ENCODE measurements at places on chromosomes 7 and 10.

DNA sequence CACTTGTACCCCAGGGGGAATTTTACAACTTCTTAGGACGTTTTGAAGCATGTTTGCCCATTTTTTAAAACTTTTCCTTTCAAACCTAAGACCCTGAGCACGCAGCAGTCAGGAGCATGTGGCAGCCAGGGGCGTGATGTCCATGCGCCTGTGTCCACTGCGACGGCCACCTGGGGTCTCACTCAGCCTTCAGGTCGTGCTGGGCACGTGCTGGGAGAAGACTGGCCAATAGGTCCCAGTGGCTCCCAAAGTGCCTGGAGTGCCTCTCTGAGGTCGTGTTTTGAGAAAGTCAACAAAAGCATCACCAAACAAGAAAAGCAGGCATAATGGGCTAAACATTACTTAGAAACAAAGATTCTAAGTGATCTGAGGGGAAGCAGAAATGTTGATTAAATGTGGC lies 14.8 kb downstream of the LRRC27 start:
- no peak for DNase-seq

- DNase-seq = no peak
Measured at GRCh38 chr10:124703778-124704427, 40.3 kb downstream of the FAM53B start.

DNA sequence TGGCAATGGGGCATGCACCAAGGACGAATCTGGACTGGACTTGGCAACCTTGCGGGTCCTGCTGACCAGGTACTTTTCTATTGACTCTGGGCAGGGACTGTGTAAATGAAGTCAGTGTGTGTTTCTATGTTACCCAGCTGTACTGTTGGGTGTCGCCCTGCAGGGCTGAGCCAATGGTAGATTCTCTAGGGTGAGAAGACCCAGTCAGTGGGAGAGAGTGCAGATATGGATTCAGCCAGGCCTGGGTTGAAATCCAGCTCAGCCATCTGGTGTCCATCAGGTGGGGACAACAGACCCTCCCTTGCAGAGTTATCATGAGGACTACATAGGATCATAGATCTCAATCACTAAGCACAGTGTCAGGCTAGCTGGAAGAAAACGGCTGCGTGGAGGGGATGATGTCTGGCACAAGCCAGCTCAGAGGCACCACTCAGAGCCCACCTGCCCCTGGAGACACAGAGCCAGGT lies 4.9 kb upstream of the PPIF start:
- no peak for DNase-seq

DNA sequence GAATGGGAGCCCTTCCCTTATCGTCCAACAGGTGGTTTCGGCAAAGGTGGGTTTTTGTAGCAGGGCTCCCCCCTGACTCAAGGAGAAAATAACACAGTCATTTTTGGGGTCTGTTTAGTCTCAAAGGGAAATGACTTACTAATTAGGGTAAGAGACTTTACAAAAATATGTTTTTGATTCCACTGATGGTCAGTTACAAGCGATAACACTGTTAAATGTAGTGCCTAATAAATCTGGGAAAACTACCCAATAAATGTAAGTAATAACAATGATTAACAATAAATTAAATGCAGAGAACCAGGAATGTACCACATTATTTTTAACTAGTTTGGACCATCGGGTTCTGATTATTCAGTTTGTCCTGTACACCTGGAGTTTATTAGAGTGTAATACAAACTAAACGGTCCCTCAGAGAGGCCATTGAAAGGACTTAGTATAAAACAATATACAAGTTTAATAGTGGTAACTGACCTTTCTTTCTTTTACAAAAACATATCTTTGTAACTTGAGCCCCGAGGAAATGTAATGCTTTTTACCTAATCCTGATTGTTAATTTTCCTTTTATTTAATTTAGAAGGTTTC lies 216.2 kb upstream of the HABP2 start:
- DNase-seq = no peak

DNA sequence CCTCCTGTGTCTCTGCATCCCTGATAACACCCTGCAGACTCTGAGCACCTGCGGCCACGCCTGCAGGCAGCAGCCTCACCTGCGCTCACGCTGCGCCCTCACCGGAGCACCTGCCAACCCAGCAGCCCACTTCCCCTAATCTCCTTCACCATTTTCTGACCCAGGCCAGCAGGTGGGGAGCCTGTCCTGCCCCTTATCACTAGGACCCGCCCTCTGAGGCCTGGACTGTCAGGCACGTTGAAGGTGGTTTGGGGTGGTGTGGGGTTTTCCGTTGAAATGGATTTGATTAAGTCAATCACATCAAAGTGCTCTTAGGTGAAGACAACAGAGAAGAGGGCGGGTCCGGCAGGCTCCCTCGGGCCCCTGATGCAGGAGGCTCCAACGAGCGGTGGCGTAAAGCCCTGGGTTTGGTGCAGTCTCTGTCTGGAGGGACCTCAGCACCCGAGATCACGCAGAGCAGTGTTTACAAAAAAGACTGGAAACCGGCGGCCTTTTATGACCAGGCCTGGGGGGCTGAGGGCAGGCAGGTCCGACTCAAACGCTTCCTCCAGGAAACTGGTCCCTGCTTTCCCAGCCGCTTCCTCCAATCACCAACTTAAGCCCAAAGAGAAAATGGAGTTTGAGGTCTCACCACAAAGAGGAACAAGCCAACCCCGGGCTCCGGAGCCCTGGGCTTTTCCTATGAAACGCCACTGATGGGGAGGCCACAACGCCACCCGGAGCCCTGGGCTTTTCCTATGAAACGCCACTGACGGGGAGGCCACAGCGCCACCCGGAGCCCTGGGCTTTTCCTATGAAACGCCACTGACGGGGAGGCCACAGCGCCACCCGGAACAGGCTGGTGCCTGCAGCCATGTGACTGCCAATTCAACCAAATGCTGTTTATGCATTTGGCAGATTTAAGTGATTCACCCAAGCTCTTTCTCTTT lies 45.5 kb downstream of the DPYSL4 start:
- DNase-seq = no peak

DNA sequence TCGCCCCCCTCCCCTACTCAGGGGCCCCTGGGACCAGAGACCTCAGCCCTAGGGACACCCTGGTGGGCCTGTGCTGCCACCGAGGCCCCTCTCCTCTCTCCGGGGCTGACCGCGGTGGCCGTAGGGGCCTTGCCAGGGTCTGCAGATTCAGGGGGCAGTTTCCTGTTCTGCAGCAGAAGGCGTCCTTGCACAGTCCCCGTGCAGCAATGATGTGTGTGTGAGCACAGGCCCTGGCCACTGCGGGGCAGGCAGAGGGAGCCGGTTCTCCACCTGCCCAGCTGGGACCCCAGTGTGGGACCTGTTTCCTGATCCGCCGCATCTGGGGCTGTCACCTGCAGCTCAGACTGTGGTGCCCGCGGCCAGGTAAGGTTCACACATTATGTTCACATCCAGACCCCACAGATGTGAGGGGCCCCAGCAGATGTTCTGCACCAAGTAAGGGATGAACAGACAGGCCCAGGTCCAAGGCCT lies 60.7 kb upstream of the DNAJB6 start:
- no peak for DNase-seq

- DNase-seq = no peak
Measured at GRCh38 chr7:102279537-102280400, 6.9 kb upstream of the SH2B2 start.

- DNase-seq = no peak
Measured at GRCh38 chr10:43785252-43785651, 136.6 kb upstream of the ZNF32 start.

DNA sequence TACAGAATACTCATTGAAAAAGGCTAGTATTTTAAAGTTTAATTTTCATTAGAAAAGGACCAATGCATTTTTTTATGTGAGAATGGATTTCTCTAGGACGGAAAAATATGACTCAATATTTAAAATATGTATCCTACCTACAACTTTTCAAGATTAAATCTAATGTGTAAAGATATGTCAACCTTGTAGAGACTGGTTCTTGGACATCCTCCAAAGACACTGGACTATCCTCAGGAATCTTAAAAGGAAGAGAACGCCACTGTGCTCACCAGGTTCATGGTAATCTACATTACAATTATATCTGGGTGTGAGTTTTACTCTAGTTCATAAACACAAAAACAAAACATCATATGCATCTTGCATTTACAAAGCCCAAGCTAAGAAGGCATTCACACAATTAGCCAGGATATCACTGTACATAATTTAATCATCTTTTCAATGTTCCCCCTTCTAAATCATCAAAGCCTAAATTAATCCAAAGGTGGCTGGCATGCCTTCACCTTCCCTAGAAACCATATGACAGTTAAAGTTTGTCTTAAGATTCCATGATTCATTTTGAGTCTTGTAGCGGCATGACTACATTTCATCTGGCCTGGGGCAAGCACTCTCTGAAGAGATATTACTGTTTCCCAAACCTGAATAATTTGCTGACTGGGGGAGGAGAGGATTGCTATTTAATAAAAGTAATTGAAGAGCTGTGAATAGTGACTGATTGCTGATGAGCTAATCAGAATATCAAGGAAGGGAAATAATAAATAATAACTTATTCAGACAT lies 12.0 kb downstream of the SGCE start:
- no peak for DNase-seq

- DNase-seq = no peak
Measured at GRCh38 chr7:6273380-6273837, 985 bp upstream of the CYTH3 start.

- no peak for DNase-seq
Measured at GRCh38 chr10:121242741-121243608, 355.3 kb downstream of the FGFR2 start.

- no peak for DNase-seq
Measured at GRCh38 chr7:155252892-155253501, 44.7 kb upstream of the INSIG1 start.

DNA sequence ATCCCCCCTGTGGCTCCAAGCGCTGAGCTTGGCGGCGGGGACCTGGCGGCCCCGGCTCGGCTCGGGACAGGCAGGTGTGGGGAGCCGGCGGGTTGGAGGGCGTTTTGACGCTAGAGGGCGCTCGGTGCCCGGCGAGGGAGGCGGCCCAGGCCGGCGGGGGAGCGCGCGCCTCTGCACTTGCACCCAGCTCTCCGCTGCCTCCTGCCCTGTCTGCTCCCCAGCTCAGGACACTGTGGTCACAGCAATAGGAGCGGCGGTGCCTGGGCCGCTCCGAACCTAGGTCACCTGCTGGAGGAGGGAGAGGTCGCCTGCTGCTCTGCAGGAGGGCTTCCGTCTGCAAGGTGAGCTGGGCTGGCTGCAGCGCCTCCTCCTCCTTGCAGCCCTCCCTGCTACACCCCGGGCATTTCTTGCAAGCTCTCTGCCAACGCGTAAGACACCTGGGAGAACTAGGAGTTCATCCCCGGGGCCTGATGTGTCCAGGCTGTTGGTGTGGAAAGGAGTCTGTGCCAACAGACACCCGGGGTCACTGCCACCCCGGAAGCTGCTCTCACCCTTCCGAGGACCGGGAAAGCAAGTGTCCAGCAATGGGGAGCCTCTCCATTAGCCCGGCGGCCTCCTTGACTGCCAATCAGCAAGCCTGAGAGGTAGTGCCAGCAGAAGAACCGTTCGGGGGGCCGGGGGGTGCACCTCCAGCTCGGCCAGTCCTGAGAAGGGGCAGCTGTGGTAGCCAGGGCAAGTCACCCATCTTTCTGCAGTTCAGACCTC lies 620.4 kb downstream of the GALNT17 start:
- no peak for DNase-seq

DNA sequence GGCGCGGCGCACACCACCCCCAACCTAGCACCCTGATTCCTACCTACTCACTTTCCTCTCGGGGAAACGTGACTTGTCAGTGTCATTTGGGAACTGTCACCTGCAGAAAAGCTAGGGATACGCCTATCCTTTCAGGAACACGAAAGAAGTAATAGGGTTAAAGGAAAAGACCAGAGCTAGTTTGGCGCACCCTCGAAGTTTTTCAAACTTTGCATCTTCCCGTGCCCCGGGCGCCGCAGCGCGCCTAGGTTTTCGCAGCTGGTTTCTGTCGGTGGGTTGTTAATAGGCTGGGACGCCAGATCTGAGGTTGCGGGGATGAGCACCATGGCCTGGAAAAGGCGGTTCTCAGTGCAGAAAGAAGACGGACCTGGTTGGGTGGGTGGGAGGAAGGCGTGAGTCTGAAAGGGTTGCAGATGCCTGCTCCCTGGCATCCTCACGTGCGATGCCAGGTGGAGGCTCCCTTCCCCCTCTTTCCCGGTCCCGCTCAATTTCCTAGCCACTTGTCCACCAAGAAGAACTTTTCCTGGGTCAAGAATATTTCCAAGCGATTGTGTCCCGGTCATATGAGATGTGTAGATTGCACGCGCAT lies 568 bp upstream of the MEOX2 start:
- DNase-seq = no peak

DNA sequence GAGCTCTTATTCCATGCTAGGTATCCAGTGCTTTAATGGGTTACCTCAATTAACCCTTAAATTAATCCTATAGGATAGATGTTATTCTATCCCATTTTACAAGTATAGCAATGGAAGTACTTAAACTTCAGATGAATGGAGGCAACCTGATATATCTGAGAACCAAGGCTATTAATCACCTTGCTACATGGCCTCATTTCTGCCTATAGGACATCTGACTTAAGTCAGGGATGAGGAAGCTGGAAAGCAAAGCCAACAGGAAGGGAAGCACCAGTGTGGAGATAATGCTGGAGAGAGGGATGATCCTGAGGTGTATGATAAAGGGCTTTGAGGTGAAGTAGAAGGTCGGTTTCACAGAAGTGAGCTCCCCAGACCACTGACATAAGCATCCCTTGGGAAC lies 132.3 kb downstream of the CHN2 start:
- no peak for DNase-seq

GRCh38 chr7:110693344-110693743 lies 397.6 kb upstream of the LRRN3 start:
- DNase-seq = no peak

DNA sequence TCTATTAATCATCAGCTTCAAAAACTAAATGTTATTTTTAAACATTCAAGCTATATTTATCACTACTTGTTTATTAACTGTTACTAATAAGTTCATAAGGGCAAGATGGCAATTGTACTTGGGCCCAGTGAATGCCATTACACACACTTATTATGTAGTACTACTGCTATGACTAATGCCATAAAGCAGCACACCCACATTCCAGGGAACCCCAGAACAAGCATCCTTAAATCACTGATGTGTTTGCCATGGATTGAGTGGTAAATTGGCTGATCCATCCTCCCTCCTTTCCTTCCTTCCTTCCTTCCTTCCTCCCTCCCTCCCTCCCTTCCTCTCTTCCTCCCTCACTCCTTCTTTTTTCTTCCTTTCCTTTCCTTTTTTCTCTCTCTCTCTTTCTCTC lies 37.4 kb upstream of the RSU1 start:
- no peak for DNase-seq

DNA sequence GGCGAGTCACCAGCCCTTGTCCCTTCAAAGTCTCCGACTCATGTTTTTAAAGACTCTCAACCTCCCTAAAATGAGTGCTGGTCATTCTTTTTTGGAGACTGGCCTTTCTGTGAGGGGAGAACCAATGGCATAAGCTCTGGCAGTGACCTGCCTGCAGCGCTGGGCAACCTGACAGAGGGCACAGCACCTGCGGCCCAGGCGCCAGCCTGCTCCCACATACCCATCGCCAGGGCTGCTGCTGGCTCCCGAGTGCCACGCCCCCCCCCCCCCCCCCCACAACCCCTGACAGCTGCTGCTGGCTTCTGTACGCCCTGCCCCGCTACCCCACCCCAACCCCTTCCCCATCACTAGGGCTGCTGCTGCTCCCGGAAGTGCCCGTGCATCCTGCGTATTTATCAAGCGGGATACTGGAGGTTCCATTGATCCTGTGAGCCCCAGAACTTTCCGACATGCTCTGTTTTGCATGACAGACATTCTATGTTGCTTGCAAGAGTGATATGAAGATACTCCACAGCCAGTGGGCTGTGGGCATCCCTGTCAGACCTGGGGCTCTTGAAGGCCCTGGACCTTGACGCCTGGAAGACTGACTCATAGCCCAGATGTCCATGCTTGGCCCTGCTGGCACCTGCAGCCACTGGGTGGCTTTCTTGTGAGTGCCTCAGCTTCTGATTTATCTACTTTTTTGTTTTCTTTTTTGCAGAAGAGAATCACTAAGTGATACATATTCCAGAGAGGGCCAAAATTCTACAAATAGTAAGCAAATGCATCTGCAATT lies 243.9 kb downstream of the ZMYND11 start:
- DNase-seq = no peak
